ENCODE measurements at places on chromosomes 7 and 10.

GRCh38 chr7:137943132-137943551 is 58.7 kb downstream of the CREB3L2 start:
- DNase-seq: no peak

DNA sequence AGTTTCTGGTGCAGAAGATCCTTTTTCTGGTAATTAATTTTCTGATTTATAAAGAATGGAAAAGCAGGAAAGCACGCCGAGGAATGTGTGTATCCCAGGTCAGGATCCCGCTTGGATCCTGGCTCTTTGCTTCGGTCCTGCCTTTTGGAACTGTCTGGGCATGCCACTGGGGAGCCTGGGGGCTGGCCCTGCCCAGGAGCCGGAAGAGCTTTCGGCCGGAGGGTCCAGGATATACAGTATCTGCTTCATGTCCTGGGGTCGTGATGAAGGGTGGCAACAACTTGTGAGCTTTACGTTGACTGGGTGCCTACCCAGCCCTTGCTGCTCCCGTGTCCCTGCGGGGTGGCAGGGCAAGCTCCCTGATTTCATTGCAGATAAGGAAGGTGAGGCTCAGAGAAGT is 2.4 kb downstream of the SH2D4B start:
- DNase-seq: no peak

DNA sequence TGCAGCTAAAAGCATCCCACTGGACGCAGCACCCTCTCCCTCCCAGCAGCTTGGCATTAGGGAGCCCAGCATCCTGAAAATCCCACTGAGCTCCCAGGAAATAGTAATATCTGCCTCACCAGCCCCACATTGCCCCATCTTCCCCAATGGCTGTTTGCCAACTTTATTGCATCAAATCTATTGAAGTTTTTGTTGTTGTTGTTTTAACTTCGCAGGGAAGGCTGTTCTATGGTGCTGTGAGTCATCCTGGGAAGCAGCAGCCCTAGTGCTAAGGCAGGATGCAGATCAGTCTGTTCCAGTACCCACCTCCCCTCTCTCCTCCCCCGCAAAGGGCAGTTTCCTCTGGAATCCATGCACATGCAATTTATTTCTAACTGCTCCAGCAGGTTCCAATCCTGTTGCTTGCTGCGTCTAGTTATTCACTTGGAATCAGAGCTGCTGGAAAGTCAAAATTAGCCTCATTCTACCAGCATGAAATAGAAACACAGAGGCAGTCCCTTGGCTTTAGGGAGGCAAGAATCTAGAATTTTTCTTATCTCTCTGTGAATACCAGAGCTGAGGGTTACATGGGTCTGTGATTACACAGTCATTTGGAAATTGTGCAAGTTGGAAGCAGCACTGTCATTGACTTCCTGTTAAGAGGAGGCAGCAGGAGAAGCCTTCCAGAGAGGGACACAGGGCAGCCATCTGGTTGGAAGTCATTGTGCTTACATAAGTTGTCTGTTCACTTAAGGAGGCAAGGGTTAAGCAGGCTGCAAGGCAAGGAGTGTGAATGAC is 115.9 kb upstream of the CACUL1 start:
- DNase-seq: no peak

DNA sequence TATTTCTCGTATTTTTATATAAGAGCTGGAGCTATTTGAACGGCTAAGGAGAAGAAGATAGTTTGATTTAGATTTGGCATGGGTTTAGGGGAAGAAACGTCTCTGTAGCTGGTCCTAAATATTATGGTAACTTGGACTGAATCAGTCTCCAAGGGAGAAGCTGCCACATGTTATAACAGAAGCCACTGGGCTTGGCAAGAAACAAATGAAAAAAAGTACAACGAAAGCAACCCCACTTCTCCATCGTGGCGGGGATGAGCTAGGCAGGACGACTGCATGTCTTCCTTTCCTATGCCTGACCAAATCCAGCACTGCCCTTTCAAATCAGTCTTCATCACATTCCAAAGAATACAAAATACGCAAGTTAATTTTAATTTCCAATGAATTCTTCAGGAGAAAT is 196.7 kb upstream of the KLF14 start:
- DNase-seq: no peak

- DNase-seq: no peak
Observed at GRCh38 chr10:48895803-48896195, 43.8 kb downstream of the LRRC18 start.

Measured in activated CD8-positive, alpha-beta T cell treated with anti-CD3 and anti-CD28 coated beads for 36 hours (primary cell).